Stimulated activated CD8-positive, alpha-beta memory T cell treated with anti-CD3 and anti-CD28 coated beads, Interleukin-7, amount 100 ng/mL, for 24 hours (primary cell): ENCODE measurements at places on chromosomes 4 and X.

DNA sequence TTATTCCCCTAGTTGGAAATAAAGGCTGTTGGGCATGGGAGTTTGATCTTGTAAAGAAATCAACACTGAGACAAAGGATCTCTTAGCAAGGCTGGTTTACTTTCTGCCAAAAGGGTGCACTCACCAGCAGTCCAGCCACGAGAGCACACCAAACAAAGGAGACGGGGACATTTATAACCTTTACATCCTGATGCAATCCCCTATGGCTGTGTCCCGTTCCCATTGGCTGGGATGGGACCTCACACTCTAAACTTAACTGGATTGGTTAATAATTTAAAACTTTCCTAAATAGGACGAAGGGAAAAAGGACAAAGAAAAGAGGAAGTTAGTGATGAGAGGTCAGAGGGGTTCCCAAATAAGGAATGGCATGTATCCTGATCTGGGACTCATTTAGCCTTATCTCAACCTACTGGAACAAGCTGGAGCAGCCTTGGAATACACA lies 17.9 kb downstream of the METAP1 start:
- no peak for DNase-seq

GRCh38 chr4:16016536-16016935 lies 53.6 kb upstream of the FGFBP2 start:
- no peak for DNase-seq

GRCh38 chr4:4862071-4862551 lies 2.6 kb downstream of the MSX1 start:
- no peak for DNase-seq

DNA sequence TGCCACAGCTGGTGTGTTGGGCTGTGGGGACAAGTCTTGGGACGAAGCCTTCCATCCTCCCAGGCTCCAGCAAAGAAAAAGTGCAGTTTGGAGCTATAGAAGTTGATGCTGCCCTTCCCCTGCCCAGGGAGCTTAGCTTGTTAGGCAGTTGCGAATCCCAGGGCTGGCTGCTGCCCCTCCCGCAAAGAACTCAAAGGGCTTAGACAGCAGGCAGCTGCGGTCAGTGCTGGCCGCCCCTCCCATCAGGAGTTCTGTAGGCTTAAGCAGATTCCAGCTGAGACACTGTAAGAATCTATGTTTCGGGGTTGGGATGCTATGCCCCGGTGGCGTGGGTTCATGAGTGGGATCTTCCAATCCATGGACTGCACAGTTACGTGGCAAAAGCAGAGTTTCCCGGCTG lies 956.7 kb downstream of the GLUD2 start:
- no peak for DNase-seq

GRCh38 chrX:49958727-49959485 lies 36.5 kb downstream of the CLCN5 start:
- no peak for DNase-seq

DNA sequence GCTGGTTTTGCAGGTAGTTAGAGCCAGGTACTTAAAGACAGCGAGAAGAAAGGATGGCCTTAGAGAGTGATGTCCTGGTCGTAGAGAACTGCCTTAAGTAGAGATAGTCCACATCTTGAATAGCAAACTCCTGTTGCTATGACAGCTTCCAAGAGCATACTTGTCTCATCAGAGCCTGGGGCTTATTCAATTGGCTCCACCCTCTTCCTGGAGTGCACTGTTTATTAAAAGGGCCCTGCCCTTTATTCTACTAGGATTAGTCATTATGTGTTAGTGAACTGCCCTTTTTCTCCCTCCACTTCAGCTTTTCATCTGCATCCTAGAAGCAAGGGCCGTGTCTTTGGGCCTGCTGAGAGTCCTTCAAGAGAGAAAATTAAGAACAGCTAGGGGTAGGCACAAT lies 94.5 kb upstream of the EOLA2 start:
- DNase-seq, result no peak

GRCh38 chr4:1171311-1172227 lies 814 bp downstream of the SPON2 start:
- DNase-seq, result no peak

DNA sequence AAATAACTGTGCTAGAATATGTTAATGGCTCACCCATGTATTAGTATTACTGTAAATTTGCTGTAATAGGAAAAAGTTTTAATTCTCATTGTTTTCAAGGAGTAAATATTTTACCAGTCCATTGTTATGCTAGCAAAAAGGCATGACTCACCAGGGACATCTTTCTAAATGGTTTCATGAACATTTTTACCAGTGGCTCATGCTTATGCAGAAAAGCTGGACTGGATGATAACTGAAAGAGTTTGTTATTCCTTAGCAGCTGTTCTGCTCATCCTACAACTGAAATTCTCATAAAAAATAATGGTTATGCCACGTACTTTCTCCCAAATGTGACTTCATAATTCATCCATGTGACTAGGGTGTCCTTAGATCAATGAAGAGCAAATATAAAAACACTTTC lies 111.9 kb upstream of the PCDH18 start:
- no peak for DNase-seq

DNA sequence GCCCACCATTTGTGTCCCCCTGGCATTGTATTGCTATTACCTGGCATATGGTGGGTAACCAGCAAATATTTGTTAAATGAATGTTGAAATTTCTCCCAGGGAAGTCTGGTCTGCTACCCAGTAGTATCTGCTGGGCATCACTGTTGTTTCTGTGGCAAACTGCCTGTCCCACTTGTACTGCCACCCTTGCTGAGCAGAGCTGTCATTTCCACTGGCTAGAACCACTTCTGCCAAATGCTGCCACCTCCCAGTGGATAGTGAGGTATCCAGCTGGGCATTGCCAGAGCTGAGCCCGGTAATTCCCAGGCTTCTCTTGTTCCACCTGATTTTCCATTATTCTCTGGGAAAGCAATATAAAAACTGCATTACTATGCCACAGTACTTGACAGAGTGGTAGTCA lies 186.7 kb upstream of the NOCT start:
- DNase-seq, result no peak

GRCh38 chr4:183905593-183906488 lies 734 bp downstream of the STOX2 start:
- no peak for DNase-seq

GRCh38 chr4:1763550-1764080 lies 29.5 kb upstream of the FGFR3 start:
- DNase-seq, result no peak
